Cortex of kidney (tissue), 1 donor: ENCODE measurements at places on chromosomes 12 and 14.

GRCh38 chr14:48325486-48325885 lies 650.1 kb upstream of the MDGA2 start:
- DNase-seq = no peak

GRCh38 chr12:63843254-63843720 lies 1.2 kb upstream of the SRGAP1 start:
- DNase-seq = no peak

- no peak for DNase-seq
Measured at GRCh38 chr12:99043319-99043914, 398.3 kb downstream of the APAF1 start.

- no peak for DNase-seq
Measured at GRCh38 chr12:33602515-33602914, 162.9 kb upstream of the SYT10 start.

DNA sequence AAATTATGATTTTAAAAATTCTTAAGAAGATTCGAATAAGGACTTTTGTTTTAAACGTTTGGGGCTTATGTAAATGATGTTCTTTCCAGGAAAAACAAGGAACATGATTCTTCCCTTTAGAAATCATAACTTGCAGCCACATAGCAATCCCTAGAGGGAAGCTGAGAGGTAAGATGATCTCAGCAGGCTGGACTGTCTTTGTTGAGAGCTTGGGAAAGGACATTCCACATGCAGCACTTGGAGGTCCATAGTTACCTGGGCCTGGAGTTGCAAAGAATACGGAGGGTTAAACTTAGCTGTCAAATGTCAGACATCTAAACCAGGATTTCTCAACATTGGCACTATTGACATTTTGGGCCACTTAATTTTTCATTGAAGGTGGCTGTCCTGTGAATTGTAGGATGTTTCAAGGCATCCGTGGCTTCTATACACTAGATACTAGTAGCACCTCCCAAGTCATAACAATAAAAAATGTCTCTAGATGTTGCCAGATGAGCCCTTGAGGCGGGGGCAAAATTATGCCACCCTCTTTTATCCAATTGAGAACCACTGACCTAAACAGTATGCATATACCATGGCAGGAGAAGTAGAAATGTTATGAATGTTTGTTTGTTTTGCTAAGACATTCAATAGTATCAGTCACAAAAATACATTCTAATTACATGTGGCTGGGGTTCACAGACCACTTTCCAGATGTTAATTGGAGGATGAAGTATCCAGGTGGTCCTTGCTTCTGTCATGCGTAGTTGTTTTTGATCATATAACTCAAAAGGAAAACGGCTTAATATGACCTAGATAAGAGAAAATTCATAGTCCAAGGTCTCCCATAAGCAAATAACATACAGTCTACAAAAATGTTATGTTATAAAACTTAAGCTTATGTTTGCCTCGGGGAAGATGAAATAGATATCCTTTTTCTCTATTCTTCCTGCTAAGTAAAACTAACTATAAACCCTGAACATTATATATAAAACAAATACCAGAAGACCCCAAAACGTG lies 30.5 kb downstream of the TTC6 start:
- DNase-seq = no peak

DNA sequence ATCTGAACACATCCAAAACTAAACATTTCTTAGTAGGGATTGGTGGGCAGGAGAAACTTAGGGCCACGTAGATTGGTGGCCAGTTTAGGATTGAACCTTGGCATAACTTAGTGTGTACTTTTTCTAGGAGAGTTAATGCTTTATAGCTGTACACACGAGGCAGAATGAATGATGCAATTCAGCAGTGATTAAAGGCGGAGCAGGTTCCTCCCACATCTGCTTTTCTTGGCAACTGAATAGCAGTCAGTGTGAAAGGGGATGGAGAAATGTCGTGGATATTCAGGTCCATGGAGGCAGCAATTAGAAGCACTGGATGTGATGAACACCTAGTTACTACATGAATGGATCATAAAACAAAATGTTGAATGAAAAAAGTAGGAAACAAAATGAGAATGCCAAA lies 493.8 kb downstream of the FUT8 start:
- no peak for DNase-seq

GRCh38 chr12:57692500-57692899 lies 1.4 kb upstream of the OS9 start:
- DNase-seq = no peak

- DNase-seq = no peak
Measured at GRCh38 chr12:109767456-109767855, 53.8 kb downstream of the FAM222A start.

DNA sequence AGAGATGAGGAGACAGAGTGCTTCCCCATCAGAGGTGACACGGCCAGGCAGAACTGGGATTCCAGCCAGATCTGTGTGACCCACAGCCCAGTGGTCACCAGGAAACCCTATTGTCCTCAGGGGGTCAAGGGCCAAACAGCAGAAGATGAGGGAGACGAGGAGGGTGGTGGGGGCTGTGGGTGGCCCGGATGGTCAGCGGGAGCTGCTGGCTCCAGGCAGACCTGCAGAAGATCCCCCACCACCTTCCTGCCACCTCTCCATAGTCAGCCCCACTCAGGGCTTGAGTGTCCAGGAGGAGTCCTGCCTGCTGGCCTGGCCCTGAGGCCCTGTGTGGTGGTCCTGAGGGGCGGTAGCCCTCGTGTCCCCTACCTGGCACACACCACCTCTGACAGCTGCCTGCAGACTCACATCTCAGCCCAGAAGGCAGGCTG lies 136.8 kb downstream of the CALM1 start:
- DNase-seq = no peak

- no peak for DNase-seq
Measured at GRCh38 chr12:92075425-92075914, 70.2 kb downstream of the BTG1 start.

DNA sequence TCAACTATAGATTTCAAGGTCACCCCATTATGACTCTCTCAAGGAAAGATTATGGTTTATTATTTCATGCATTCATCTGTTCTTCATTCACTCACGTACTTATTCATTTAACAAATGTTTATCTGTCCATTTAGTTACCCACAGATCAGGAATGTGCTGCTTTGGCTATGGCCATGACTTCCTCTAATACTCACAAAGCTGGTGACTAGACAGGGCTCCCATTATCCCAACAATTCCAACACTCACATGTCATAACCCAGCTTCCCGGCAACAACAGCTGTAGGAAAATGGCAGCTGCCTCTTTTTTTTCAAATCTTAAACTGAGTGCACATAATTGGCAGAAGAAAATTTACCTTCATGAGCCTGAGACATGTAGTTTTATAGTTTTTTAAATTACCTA lies 190.8 kb upstream of the CCDC196 start:
- DNase-seq = no peak

DNA sequence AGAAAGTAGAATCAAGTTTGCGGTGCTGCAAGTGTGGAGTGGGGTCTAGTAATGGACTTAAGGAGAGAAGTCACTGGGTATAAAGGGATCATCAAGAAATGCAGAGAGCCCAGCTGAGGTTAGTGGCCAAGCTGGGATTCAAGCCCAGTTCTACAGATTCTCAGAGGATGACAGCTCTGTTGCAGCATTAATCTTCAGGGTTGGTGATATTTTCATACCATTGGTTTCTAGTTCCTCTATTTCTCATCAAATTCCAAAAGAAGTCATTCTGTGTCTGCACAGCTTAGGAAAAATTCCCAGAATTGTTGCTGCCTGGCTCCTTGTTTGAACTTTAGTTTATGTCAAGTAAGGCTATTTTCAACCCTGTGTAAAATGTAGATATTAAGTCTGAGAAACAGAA lies 169.5 kb upstream of the NTF3 start:
- no peak for DNase-seq

- no peak for DNase-seq
Measured at GRCh38 chr12:64625243-64626077, 15.2 kb downstream of the RASSF3 start.

DNA sequence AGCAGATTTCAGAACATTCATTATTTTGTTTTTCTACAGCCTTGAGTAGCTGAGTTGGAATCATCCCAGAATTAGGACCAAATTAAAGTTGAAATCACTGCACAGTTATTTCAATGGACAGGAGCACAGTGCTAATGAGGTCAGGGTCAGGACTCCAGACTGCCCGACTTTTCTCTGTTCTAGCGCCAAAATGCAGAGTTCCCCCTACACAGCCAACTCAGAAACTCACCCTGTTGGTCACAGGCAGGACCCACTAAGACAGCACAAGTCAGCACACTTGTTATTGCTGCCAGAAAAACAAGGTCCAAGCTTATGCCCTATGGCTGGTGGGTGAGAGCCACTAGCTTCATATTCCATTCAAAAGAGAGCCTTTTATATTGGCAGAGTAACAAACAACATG lies 198.1 kb upstream of the KRR1 start:
- DNase-seq = no peak

- DNase-seq = no peak
Measured at GRCh38 chr14:105026033-105026785, 5.3 kb upstream of the CDCA4 start.

- DNase-seq = no peak
Measured at GRCh38 chr12:112005419-112006395, 7.3 kb downstream of the TMEM116 start.

DNA sequence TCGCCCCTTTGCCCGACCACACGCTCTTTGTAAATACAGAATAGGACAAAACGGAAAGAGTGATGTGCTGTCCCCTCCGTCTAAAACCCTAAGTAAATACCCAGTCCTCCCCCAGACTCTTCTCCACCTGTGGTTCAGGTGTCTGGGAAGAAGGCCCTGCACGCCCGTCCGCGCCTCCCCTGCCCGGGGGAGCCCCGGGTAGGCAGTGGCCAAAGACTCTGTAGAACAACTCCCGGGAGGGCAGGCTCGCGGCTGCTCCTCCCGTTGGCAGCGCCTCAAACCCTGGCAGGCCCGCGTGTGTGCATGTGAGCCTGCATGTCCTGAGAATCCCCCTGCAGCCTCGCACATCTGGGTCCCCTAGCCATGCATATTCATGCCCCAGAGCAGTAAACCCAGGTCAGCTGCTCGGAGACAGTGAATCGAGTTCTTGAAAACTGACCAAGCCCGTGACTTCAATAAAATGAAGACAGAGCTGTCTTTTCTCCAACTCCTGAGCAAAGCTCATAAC lies 165.8 kb downstream of the MON2 start:
- DNase-seq = no peak

DNA sequence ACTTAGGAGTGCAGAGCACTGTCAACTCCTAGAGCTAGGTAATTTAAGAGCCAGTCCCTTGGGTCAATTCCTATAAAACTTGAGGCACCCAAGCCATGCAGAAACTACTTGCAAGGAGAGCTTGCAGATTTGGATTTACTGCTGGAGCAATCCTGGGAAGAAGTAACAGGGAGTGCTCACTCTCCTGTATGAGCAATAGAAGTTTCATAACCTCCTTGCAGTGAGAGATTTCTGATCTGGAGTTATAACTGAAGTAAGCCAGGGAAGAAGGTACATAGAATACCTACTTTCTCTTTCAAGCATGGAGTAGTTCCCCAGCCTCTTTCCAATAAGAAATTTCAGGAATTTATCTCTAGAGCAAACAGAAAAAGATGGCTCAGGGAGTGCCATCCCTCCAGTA lies 650.1 kb upstream of the USP15 start:
- DNase-seq = no peak

GRCh38 chr12:109840305-109841074 lies 7.3 kb upstream of the TRPV4 start:
- DNase-seq = no peak

- no peak for DNase-seq
Measured at GRCh38 chr12:111425655-111426054, 19.9 kb downstream of the SH2B3 start.

GRCh38 chr14:93061380-93062012 lies 54.2 kb downstream of the ITPK1 start:
- DNase-seq = no peak

DNA sequence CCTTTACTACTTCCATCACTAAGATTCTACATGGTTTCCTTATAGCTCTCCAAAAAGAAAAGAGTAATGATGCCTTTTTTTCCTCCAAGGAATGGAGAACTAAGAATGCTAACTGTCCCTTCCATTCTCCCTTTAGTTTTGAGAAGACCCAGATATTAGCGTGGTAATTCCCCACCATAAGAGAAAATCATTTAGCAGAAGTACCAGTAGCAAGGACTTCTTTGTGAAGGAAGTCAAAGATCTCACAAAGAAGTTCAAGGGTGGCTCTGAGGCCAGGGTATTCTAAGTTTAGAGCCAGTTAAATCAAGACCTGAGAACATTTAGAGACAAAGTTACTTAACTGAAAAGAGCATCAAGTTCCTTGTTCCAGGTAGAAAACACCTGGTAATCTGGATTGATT lies 7.3 kb downstream of the USP15 start:
- DNase-seq = no peak

- no peak for DNase-seq
Measured at GRCh38 chr12:54701940-54702592, 53.9 kb upstream of the DCD start.

- DNase-seq = no peak
Measured at GRCh38 chr12:90729736-90730135, 225.2 kb downstream of the CCER1 start.

DNA sequence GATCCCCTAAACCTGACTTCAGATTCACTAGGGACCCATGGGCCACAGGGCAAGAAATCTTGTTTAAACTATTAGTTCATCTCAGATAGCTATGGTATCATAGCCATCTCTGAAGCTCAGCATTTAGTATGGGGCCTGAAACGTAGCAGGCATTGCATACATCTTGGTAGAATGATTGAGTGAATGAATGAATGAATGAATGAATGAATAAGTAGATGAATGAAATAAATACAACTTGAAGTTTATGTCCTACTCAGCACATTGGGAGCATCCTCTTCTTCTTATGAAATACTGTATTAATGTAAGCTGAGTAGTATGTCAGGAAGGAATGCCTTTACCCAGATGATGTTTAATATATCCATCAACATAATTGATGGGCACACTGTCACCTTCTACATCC lies 175.4 kb upstream of the EEA1 start:
- no peak for DNase-seq

- DNase-seq = no peak
Measured at GRCh38 chr12:68971404-68971803, 38.4 kb upstream of the CPM start.

DNA sequence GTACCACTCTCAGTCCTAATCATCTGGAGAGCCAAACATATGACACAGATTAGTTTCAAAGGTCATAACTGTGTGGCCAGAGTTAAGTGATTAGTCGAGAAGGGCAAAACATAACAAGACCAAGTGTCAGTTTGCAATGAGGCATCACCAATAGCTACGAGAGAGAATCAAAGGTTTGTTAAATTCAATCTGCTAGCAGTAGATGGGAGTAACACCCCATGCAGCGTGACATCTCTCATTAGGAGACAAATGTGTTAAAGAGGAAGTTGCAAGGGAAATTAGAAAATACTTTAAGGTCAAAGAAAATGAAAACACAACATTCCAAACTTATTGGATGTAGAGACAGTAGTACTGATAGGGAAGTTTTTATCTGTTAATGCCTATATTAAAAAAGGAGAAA lies 135.7 kb upstream of the SYT10 start:
- DNase-seq = no peak
